Ascending aorta (tissue), 2 donors: ENCODE measurements at places on chromosomes 3 and 15.

DNA sequence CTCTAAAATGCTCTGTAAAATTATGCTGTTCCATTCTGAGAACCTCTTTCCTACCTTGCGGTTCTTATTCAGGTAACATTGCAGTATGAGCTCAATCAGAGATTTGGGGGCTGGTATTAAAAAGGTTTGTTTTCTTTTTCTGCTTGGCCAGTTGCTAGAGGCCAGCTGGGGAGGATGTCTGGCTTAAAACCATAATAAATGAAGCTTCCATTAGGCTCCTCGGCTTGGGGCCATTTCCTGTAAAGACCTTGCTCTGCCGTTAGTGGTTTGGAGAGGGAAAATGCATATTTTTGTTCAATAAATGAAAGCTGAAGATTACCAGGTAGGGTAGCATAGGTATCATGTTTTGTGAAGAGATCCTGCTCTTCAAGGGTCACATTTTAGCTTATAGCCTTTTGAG, 55.2 kb downstream of the MCTP2 start:
- no peak for DNase-seq

- DNase-seq: no peak
These were observed 151.8 kb upstream of the TSC22D2 start for GRCh38 chr3:150256318-150256717.

- DNase-seq: no peak
These were observed 60.5 kb upstream of the KLF13 start for GRCh38 chr15:31265871-31266711.

- no peak for DNase-seq
These were observed 133.7 kb upstream of the UBE2E1 start for GRCh38 chr3:23671851-23672589.

- no peak for DNase-seq
These were observed 233.5 kb upstream of the PROK2 start for GRCh38 chr3:72018343-72018984.

- DNase-seq: no peak
These were observed 69.5 kb upstream of the NEO1 start for GRCh38 chr15:72982714-72983113.

GRCh38 chr3:161310649-161311423, 60.5 kb downstream of the SPTSSB start:
- DNase-seq: no peak

DNA sequence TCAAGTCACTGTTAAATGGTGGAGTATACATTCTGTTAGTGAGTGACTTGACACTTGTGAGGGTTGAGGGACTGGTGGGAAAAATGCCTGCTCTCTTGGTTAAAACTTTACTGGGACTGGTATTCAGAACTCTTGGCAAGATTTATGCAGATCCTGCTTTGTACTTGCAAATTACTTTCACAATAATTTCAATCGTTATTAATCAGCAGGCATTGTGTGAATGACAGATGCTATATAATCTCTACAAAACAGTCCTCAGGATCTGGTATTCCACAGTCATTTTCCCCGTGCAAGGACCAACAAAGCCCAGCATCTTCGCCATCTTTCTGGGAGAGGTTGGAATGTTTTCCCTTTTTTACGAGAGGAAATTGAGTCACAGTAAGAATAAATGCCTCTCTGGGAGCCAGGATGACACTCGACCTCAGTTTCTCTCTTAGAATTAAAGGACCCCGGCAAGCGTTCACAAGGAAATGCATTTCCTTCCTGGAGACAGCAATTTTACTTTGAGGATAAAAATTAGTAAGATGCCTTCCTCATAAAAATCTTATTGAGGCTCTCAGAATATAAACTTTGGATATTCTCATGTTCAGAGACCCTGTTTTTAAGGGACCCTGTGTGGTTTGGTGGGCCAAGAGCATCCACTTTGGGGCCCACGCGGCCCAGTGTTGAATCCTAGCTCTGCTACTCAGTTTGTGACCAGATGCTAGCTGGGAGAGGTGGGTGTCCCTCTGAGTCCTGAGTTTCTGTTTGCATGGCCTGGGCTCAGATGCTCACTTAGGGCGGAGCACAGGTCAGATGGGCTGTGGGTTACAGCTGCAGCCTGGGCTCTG, 45.3 kb upstream of the PLCL2 start:
- no peak for DNase-seq

GRCh38 chr15:60379525-60380274, 18.1 kb downstream of the ANXA2 start:
- no peak for DNase-seq

DNA sequence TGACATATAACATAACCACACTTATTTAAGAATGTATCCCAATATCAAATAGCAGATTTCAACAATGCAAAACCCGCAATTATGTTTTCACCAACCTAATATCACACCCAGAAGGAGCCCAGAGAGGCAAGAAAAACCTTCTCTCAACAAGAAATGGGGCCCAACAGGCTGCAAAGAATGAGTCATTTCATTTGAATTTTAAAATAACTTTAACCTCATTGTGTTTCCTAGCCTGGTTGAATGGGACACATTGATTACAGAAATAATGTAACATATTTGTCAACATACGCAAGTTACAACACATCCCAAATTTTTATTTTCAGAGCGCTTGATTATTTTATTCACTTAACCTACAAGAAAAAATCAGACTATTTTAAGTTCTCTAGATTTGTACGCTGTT, 365.1 kb upstream of the SLCO3A1 start:
- DNase-seq: no peak

GRCh38 chr3:117548600-117548999, 839.0 kb downstream of the TUSC7 start:
- no peak for DNase-seq

DNA sequence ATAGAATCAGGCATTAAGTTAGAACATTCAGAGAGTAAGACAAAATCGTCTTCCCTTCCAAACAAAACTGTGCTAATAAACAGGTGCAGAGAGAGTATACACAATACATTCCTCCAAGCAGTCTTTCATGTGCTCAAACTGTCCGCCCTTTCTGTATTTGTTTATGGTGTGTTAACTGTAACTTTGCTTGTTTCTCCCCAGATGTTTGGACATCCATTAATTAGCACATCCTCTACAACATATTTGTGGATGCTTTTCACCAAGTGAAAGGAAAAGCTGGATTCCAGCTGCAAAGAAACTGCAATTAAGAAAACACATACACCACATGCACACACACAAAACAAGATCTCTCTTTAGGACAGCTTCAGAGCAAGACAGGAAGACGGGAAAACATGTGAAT, 912.6 kb downstream of the NTRK3 start:
- DNase-seq: no peak

GRCh38 chr3:49813497-49814174, at the start of gene UBA7:
Gene UBA7, minus strand, starts transcription at chr3:49813953. Its CDS starts 166 bp downstream, at chr3:49813787.
- no peak for DNase-seq

DNA sequence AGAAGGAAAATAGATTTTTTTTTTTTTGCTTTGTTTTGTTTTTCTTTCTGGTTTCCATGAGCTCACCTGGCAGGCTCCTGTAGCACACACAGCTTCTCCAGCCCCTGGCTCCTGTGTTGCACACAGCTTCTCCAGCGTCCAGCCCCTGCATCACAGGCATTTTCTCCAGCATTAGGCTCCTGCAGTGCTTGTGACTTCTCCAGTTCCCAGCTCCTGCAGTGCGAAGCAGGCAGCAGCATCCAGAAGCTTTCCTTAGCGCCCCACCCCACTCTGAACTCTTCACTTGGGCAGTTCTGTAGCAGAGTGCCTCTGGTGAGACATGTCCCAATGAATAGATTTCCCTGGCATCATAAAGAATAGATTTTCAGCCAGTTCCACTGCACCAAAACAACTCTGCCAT, 5.5 kb upstream of the CCDC39 start:
- no peak for DNase-seq

- DNase-seq: no peak
These were observed 47.9 kb upstream of the CCDC80 start for GRCh38 chr3:112688819-112689218.

DNA sequence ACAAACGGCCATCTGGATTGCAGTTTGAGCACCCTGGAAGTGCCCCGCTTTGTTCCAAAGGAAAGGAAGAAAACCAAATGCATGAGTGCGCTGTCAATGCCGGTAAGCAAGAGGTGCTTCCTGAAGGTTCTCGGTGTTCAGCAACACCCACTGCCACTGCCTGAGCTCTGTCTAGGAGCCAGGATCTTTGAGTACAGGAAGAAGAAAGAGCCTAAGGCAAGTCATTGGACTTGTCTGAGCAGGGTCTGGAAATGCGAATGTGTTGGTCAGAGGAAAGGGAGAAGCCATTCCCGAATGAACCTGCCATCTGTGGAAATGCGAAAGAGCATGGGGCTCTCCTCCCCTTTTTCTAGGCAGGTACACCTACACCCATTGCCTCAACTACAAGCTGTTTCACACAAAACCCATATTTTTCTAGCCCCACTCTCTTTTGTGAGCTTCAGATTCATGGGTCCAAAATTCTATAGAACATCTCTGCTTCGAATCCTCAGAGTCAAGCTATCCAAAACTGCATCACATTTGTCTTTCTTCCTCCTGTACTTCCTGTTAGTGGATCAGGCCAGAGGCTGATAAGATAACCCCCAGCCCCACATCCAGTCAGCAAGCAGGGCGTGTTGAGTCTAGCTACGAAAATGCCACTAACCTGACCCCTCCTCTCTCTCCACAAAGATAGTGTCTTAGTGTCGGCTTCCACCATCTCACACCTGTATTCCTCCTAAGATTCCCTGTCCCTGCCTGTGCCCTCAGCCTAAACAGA, 55.6 kb upstream of the C15orf61 start:
- DNase-seq: no peak

DNA sequence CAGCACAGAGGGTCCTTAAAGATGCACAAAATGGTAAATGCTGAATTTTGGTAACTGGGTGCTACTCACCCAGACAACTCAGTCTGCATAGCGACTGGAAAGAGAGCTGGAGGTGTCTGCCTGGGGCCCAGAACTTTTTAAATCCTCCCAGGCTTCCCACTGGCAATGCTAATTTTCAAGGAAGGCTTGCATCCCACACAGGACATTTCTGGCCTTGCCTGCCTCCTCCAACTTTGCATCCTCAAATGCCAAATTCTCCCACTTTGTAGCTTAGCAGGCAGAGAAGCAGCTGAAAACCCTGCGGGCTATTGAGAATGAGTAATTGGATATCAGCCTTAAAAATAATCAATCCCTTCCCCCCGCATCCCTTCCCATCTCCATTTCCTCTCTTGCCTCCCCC, 656.6 kb upstream of the ADAMTS9 start:
- DNase-seq: no peak

- no peak for DNase-seq
These were observed 254.3 kb downstream of the ZNF621 start for GRCh38 chr3:40779039-40779438.

GRCh38 chr3:49255112-49255511, 21.9 kb downstream of the C3orf62 start:
- no peak for DNase-seq

- DNase-seq: no peak
These were observed 34.1 kb upstream of the TPM1 start for GRCh38 chr15:63008333-63009049.

DNA sequence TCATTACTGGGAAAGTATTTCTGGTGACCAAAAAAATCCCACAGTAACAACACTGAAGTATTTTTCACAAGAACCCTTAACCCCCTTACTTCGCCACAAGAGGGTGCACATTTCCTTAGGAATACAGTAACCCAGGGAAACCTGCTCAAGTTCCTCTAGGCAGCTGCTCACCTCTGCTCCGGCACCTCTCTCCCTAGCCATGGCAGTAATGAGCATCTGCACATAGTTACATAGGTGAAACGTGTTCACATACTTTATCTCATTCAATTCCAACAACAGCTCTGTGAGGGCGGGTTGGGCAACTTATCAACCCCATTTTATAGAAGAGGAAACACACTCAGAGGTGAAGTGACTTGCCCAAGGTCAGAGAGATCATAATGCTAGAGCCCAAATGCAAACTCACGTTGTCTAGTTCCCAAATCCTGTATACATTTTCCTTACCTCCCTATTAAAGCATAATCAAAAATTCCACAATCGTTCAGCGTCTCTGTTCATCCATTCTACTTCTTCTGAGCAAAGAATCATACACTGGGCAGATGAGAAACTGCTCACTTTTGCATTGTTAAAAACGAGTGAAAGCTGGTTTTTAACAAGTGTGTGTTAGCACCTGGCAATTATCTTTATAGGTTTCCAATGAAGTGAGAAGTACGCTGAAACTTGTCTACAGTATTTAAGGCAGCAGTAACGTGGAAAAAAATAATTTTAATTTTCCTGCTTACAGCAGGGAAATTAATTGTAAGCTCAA, 90.7 kb downstream of the IGF2BP2 start:
- no peak for DNase-seq

DNA sequence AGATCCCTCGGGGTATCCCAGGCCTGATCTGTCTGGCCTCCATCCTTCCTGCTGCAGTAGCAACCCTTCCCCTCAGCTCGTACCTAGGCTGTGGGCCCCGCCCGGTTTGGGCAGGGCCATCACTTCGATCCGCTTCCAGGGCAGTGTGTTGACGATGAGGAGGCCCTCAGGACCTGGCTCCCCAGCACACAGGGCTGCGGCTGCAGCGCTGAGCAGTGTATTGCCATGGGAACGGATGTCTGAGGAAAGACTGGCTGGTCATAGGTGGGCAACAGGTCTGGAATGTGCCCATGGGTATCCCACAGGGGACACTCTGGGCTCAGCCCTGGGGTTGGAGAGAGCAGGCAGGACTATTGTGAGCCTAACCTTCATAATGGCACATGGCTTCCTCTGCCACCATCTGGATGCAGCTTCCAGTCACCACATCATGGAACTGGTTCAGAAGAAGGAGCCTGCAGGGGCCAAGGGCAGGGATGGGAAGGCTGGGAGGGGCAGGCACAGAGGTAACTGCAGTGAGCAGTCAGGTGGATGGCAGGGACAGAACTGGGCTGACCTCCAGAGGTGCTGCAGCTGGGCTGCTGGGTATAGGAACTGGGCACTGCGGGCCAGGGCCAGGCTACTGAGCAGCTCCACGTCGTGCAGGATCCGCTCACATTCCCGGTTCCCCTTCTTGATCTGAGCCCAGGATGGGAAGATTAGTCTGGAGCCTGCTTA, 8.7 kb downstream of the MAN2C1 start:
- no peak for DNase-seq

DNA sequence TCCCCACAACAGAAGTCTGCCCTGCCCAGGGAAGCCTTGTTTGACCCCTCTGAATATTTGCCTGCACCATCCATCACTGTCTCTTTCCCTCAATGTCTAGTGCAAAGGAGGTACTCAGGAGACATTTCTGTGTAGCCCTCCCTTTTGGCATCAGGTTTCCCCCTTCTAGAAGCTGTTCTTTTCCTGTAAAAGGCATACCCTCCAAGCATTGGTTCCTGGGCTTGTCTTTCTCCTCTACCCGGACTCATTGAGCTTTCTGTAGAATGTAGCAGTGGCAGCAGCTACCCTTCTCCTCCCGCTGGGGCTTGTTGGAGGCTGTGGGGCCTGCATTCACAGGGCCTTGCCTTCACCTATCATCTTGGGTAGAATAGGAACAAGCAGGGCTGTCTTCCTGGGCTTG, 63.5 kb downstream of the CTDSPL start:
- DNase-seq: no peak
